D341Med (cell line): ENCODE measurements at places on chromosomes 16 and 17.

DNA sequence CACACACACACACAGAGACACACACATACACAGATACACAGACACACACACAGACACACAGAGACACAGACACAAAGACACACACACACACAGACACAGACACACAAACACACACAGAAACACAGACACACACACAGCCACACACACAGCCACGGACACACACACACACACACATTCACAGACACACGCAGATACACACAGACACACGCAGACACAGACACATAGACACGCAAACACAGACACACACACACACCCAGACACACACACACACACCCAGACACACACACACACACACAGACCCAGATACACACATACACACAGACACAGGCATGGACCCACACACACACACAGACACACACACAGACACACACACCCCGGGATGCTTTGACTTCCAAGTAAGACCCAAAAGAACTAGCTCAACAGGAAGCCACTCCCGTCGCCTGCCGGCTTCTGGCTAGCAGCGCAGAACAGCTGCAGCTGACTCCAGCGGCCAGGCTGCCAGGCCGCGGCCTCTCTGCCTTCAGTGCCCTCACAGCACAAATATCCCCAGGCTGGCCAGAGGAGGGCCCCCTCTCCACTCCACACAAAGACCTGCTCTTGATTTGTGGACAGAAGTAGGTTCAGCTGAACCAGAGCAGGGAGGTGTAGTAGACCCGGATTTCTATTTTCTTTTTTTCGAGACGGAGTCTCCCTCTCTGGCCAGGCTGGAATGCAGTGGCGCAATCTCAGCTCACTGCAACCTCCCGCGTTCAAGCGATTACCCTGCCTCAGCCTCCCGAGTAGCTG, 6.0 kb upstream of the CHRNE start:
- DNase-seq, result peak; percentile 79

DNA sequence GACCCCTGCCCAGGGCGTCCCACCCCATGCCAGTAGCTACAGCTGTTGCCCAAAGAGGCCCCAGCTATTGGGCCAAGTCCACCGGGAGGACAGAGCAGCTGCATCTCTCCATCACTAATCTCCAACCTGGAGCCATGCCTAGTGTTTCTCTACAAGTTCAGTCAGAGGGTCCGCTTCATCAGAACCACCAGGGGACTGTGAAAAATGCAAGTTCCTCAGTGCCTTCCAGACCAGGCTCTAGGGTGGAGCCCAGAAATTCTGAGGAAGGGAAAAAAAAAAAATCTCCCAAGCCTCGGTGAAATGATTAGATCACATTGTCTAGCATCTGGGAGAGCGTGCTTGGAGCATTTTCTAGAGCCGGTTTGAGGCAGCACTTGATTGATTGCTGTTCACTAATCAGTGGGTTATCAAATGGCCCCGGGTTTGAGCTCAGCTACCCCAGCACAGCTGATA, 22.4 kb upstream of the HERPUD1 start:
- no peak for DNase-seq

DNA sequence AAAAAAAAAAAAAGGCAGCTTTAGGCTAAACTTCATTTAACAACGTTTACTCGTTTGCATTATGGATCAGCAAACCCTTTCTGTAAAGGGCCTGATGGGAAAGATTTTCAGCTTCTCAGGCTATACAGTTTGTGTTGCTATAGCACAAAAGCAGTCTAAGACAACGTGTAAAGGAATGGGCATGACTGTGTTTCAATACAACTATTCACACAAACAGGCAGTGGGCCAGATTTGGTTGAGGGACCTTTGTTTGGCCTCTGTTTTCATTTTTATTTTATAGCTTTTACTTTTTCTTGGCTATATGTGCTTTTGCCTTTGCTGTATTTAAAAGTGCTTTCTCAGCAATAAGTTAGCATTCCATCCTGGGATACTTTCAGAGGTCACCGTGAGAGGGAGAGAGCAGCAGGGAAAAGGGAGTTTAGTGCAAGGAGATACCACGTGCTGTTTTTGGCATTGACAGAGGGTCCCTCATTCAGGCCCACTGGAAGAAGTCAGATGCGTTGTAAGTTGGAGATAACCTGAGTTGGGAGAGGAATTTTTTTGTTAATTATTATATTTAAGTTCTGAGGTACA, 335.6 kb downstream of the UTP18 start:
- no peak for DNase-seq

GRCh38 chr16:72198021-72198711, 26.2 kb upstream of the PMFBP1 start:
- DNase-seq, result no peak

- no peak for DNase-seq
Observed at GRCh38 chr17:43212641-43213490, 1.2 kb downstream of the TMEM106A start.

DNA sequence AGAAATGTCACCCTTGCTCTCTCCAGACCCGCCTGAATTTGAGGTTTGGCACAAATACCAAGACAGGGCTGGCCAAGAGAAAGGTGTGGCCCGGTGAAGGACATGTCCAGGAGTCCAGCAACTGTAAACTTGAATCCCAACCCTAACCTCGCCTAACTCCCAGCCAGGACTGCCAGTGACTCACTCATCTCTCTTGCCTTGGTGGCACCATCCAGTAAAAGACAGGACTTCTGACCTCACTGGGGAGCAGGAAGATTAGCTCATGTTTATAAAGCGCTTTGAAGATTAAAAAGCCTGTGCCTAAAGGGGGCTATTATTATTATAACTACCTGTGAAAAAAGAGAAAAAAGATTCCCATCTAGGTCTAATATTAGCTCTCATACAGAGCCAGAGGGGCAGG, 335.3 kb downstream of the SOX9 start:
- DNase-seq, result no peak

DNA sequence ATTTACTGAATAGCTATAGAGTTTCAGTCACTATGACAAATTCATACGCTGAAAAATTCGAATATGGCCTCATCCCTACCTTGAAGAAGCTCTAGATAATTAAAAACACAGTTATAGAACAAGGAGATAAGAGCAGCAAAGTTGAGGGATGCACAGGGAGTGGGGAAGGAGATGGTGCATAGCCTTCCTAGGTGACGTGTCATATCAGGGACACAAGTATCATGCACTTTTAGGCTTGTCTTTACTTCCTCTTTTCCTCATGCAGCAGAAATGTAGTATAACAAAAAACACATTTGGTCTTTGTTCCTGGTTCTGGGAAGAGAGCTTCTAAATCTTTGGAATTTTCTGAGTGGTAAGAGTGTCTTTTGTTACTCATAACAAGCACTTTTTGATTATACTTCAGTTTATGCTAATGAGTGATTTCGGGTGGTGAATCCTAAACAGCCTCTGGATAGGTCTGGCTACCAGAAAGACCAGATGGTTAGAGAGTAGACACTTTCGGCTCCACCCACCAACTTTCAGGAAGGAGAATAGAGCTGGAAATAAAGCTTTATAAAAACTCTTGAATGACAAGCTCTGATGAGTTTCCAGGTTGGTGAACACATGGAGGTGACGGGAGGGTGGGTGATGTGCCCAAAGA, 341.4 kb downstream of the UTP18 start:
- DNase-seq, result no peak

GRCh38 chr16:67653128-67653788, 6.8 kb downstream of the ACD start:
- peak; percentile 84 for DNase-seq

- DNase-seq, result no peak
Observed at GRCh38 chr16:56319376-56319775, 106.0 kb downstream of the AMFR start.

- no peak for DNase-seq
Observed at GRCh38 chr16:50591800-50592771, 43.9 kb downstream of the NKD1 start.

GRCh38 chr17:43025290-43025657, 243 bp downstream of the RND2 start:
- DNase-seq, result no peak

- no peak for DNase-seq
Observed at GRCh38 chr17:62572888-62573401, 54.5 kb upstream of the MRC2 start.

GRCh38 chr17:50989149-50989548, 123.0 kb upstream of the TOB1 start:
- DNase-seq, result no peak

DNA sequence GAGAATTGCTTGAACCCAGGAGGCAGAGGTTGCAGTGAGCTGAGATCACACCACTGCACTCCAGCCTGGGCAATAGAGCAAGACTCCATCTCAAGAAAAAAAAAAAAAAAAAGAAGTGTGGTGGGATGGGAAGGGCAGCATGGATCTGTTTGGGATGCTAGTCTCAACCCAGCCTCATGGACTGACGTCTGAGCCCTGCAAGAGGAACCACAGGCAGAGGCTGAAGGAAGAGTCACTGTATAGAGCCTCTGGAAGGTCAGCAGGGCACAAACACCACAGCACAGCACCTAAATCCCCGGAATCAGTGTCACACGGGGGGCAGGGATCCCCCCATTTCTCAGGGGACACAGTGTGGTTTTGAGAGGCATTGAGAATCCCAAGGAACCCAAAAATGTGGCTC, 10.9 kb upstream of the CXCL16 start:
- no peak for DNase-seq

DNA sequence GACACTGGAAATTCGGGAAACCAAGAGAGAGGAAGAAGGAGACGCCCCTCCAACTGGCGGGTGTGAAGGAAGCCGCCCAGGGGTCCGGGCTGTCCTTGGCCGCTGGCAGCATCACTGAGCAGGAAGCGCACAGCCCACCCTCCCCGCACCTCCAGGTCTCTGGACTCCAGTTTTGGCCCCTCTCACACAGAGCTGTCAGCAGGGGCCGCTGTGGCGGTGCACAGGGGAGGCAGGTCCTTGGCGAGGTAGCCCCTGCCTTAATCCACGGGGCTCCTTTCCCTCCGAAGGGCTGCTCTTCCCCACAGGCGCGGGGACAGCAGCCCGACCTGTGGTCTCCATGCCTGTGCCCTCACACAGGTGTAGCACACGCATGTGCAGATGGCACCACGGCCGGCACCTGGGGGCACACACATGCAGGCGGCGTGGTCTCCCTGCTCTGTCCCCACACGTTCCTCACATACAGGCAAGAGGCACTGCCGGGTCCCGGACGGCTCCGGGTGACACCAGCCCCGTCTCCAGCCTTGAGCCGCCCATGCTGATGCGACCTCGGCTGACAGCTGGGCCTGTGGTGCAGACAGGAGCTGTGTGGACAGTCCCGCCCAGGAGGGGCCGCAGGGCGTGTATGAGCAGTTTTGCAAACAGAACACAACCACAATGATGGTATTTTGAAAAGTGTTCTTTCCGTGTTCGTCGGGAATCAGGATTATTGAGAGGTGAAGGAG, 26.6 kb upstream of the CHMP6 start:
- DNase-seq, result no peak

DNA sequence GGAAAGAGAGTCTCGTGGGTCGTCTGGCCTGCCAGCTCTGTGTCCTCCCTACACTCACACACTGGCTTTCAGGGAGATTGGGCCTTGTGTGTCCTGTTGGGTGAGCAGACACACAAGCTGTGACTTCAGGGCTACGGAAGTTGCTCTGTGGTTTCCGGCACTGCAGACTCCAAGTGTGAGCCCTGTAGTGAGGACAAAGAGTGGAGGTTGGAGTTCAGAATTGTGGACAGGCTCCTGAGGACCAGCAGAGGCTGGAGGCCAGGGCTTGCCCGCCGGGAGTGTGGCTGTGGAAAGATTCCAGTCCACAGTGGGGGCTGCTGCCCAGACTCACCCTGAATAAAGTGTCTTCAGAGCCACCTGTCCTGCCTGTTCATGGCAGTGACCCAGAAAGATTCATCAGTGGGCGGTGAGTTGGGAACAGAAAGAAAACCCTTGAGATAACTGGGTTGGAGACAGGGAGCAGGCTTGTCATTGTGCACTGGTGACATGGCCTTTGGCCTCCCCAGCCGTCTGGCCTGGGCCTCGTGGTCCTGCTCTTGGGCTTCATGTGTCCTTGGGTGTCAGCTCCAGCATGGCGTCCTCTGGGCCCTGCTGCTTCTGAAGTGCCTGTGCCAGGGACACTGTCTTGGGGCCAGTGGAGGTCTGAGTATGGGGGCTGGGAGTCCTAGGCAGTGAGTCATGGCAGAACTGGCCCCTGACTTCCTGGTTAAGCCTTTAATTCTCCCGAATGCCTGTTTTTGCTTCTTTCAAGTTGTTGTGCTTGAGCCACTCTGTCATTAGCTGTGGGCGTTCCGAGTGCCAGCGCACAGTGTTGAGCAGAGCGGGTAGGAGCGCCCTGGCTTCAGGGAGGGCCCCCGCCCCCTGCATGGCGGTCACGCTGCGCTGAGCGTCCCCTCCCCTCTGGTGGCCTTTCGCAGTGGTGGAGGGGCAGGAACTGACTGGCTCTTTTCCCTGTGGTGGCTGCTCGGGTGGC, 19.9 kb upstream of the ZNF750 start:
- no peak for DNase-seq

DNA sequence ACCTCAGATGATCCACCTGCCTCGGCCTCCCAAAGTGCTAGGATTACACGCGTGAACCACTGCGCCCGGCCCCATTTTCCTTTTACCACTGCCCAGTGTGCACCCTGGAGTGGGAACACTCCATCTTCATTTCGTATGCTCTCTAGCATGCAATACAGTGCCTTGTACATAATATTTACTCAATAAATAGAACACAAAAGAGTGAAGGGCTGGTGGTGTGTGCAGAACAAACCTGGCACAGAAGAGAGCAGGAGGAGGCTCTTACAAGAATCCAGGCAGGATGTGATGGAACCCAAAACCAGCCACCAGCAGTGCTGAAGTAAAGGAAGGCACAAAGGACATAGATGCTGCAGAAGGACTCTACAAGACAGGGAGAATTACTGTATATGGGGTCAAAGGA, 7.3 kb downstream of the KRT37 start:
- no peak for DNase-seq

DNA sequence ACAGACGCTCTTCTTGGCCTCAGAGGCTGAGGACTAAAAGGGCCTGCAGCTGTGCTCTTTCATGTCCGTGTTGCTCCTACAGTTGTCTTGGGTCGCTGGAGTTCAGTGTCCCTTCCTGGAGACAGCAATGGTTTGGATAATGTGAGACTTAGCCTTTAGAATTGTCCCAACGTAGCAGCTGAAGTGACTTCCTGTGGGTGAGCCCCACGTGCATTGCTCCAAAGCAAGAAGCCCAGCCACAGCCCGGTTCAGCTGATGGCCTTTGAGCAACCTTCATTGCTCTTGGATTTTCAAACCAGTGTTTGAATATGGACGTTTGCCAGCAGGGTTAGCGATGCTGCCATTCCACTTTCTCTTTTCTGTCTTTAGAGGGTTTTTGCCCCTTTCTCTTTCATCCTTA, 19.7 kb downstream of the TMEM11 start:
- DNase-seq, result no peak

GRCh38 chr17:31130286-31131224, 35.8 kb downstream of the NF1 start:
- DNase-seq, result peak; percentile 32
